ENCODE measurements at places on chromosomes 4 and X.

GRCh38 chr4:73864961-73865360, 4.2 kb upstream of the CXCL1 start:
- DNase-seq, result no peak

- no peak for DNase-seq
Observed at GRCh38 chr4:37197899-37198298, 46.6 kb upstream of the NWD2 start.

- peak; percentile 66 for DNase-seq
Observed at GRCh38 chr4:128810871-128811570, 1.5 kb downstream of the JADE1 start.

GRCh38 chrX:1300449-1300848, 31.8 kb downstream of the CSF2RA start:
- DNase-seq, result no peak

- no peak for DNase-seq
Observed at GRCh38 chr4:73603271-73603710, 16.9 kb downstream of the RASSF6 start.

- DNase-seq, result no peak
Observed at GRCh38 chrX:95703696-95704095, 980.9 kb upstream of the DIAPH2 start.

DNA sequence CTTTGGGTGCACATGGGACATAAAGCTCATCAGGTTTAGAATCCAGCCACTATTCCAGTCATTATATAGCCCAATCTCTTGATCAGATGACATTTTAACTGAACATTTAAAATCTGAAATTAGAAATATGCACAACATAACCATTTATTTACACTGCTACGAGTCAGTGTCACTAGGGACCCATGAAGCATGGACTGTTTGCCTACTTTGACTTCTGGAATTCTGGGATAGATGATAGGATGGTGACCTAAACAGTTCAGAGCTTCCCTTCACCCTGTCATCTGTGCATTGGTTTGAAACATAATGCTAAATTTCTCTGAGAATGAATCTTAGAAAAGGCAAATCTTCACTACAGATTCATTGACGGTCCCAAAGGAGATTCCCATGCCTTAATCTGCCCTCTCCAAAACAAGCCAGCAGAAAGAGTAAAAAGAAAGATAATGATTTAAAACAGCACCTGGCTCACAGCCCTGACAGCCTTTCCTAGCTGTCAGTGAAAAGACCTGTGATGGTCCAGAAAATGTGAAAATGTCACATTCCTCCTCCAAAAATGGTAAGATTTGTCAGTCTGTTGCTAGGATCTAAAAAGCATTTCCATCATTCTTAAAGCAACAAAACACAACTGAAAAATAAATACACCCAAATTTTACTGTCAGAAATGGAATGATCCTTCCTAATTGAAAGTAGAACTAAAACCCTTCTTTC, 18.9 kb upstream of the HERC3 start:
- no peak for DNase-seq

DNA sequence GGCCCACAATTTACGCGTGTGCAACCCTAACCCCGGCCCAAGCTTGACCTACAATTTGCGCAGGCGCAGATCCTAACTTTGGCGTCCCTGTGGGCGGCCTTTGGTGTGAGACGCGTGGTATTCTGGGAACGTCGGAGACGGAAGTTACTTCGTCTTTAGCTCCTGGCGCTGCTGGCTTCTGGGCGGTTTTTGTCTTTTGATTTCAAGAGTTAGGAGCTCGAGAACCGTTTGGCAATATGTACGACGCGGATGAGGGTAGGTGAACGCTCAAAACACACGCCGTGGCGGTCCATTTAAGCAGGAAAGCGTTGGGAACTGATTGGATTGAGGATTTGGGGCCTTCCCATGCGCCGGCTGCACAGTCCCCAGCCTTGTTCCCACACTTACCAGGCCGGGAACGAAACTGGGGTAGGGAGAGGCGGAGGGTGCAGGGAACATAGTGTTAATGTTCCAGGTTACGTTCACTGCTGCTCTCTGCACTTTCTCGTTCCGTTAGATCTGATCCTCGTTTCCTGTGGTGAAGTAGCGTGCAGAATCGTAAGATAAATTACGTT, at the start of gene POLR2B:
Gene POLR2B (plus strand): TSS at position 147 of the 554 bp plus-strand sequence. CDS start 90 bp downstream, at position 237.
- DNase-seq, result peak; percentile 83

DNA sequence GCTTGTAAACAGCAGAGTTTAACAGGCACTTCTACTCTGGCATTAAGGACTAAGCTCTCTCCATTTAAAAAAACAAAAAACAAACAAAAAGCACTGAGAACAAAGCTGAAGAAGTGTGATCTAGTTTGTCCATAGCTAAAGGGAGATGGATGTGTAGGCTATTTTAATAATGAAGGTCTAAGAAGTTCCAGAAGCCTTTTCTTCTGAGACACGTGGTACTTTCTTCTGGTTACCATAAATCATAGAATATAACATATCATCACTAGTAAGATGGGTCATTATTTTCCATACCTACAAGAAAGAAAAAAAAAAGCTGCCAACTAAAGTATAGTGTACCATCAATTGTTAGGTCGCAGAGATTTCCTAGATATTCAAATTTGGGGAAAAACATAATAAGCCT, 722 bp upstream of the NBDY start:
- no peak for DNase-seq

- no peak for DNase-seq
Observed at GRCh38 chr4:188680004-188680666, 540.9 kb downstream of the TRIML1 start.

- DNase-seq, result no peak
Observed at GRCh38 chr4:175784986-175785525, 27.0 kb downstream of the GPM6A start.

DNA sequence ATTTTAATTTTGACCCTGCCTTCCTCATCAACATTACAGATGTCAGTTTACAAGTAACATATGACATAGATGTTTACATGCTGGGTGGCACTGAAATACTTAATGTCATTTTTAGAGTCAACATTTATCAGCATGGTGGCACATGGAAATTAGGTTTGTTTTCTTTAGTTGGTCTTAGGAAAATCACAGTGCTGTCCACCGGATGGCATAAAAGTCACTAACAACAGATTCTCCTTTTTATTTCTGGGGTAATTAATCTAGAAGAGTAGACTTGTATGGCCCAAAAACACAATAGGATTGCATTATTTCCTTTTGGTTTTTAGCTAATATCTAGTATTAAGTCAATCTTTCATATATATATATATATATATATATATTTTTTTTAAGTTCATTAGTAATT, 88.6 kb upstream of the HHIP start:
- no peak for DNase-seq

Data from stimulated activated CD8-positive, alpha-beta memory T cell treated with anti-CD3 and anti-CD28 coated beads, Interleukin-4, amount 100 ng/mL, for 24 hours (primary cell).